Stimulated activated CD4-positive, alpha-beta T cell treated with anti-CD3 and anti-CD28 coated beads, Interleukin-4, amount 100 ng/mL, for 24 hours (primary cell): ENCODE measurements at places on chromosomes 13 and 19.

GRCh38 chr13:22024381-22024994 is 353.6 kb downstream of the FGF9 start:
- no peak for DNase-seq

- DNase-seq = no peak
These were observed 1461.6 kb downstream of the PCDH9 start for GRCh38 chr13:65768545-65768944.

GRCh38 chr13:39040206-39040605 is 1.9 kb downstream of the NHLRC3 start:
- no peak for DNase-seq

DNA sequence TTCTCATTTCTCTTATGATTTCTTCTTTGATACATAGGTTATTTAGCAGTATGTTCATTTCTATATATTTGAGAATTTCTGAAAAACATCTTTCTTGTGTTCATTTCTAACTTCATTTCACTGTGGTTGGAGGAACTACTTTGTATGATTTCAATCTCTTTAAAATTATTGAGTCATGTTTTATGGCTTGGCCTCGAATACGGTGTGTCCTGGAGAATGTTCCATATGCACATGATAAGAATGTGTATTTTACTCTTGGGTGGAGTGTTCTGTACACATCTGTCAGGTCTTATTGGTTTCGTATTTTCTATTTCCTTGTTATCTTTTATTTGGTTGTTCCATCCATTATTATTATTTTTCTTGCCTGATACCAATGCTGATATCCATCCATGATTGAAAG is 22.9 kb downstream of the DNM2 start:
- DNase-seq = no peak

- DNase-seq = no peak
These were observed 2.5 kb upstream of the ZNF546 start for GRCh38 chr19:39994361-39994760.

- no peak for DNase-seq
These were observed 315.9 kb downstream of the ATP8A2 start for GRCh38 chr13:25687471-25688225.

GRCh38 chr13:34344816-34345215 is 526.9 kb downstream of the RFC3 start:
- DNase-seq = no peak
